ENCODE measurements at places on chromosomes 1 and 21.

DNA sequence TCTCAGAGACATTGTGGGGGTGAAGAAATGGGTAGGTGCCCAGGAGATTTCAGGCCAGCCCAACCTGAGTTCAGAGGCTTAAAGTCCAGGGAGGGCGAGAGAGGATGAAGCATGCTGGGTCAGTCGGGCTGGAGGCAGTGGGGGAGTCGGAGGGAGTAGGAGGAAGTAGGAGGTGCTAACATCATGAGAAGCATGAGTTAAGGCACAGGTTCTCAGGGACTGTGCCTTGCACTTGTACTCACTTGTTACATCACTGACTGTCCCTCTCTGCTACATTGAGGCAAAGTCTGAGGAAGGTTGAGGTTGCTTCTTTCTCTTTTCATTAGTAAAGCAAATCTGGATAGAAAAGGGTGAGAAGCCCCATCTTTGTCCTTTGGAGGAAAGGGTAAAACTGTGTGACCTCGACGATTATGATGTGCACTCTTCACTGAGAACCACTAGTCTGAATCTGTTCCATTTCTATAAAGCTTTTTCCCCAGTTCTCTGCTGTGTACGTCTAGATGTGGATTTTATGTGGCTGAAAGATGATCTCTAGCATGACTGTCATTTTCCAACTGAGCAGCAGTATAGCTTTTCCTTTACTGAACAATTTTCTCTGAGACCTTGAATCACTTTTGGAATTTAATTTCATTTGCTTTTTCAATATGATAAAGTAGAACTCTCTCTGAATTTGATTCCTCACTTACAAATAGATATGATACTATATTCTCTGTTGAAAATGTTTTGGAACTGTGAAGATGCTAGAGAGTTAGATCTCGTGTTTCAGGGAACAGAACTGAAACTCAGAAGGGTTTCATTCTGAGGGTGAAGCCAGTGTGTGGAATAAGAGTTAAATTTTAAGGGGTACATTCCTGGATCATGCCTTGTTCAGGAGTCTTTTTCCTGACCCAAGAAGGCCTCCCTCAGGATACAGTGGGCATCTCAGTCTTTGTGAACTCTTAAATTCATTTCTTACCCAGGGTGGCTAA, 94.6 kb downstream of the FGGY start:
- no peak for DNase-seq

GRCh38 chr21:25234857-25235801, 372.2 kb downstream of the MRPL39 start:
- DNase-seq = no peak

DNA sequence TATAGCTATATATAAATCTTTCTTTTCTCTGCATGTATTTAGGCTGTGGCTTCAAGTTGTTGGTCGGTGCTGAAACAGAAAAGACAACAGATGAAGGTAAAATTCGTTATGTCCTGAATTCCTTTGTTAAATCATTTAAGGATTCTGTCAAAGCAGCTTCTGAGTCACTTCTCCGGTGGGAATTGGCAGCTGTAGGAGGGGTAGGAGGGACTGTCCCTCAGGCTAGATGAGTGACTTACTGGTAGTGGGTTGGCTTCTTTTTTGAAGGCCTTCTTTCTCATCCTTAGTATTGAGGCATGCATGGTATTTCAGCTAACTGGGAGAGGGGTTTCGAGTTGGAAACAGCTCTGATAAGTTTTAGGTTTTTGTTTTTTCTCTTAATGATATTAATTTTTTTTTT, 22.1 kb upstream of the NEXN start:
- DNase-seq = no peak

GRCh38 chr1:7846656-7847055, 6.2 kb downstream of the UTS2 start:
- no peak for DNase-seq

DNA sequence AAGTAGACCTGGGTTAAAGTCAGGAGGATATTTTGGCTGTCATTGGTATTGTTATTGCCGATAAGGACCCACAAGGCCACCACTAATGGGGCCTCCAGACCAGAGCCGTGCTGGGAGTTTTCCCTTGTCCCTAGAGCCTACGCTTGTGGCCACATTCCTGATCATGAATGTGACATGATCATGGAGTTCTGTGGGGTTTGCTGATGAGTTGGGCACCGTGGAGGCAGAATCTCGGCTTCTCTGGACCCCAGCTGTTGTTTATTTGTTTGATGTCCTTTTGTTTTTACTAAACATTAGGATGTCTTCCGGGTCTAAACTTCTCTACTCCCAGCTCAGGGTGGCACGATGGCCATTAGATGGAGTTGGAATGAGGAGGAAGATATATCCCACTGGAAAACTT, 74.9 kb upstream of the TMPRSS2 start:
- no peak for DNase-seq

DNA sequence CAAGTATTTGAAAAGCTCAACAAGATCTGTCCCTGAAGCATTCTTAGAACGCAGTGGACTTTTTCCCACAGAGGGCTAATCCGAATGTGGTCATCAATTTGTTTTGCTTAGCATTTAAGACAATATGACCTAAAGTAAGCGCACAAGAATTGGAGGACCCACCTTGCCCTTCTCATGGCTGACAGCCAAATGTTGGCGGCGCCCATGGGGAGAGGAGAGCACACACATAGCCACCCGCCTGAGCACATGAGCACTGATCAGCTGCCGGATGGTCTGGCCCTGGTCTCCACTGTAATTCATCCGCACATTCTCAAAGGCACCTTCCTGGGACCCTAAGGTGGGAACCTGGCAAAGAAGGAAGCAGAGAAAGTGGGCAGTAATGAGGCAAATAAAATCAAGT, 52.4 kb downstream of the UBR4 start:
- DNase-seq = no peak

- DNase-seq = no peak
Observed at GRCh38 chr1:20074725-20075171, 4.8 kb downstream of the PLA2G5 start.

- no peak for DNase-seq
Observed at GRCh38 chr1:79325705-79326104, 319.2 kb upstream of the ADGRL4 start.

- DNase-seq = no peak
Observed at GRCh38 chr1:156711011-156711817, 5.8 kb upstream of the CRABP2 start.

DNA sequence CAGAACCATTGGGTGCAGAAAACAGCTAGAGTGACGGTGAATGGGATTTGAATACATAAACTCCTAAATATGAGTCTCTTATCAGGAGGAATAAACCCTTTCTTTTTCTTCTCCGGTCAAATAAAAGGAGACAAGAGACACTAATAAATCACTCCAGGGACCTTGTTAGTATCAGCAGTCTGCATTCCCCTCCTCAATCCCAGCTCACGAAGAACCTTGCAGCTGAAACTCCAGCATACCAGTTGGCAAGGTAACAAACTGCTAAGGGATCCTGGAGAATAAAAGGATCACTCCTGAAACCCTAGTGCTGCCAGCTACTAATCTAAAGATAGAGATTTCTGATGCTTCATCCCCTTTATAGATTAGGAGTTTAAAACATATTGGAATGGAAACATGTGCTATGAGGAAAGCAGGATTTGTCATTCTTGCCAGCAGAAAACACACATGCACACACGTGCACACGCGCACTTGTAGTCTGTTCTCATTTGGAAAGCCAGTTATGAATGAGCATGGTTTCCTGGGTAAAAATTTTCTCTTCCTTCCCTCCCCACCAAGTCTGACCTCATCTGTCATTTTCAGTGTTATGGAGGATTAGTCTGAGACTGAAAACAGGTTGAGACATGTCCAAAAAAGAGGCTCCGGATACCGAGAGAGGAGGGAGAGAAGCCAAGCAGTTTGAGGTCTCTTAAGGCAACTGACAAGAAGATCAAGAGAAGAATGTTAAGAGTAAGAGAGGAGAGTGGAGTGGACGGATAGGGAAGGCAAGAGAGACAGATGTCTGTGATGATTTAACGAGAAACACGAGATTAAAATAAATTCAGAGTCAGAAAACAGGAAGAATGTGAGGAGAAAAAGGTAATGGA, 10.9 kb downstream of the IER5 start:
- no peak for DNase-seq

DNA sequence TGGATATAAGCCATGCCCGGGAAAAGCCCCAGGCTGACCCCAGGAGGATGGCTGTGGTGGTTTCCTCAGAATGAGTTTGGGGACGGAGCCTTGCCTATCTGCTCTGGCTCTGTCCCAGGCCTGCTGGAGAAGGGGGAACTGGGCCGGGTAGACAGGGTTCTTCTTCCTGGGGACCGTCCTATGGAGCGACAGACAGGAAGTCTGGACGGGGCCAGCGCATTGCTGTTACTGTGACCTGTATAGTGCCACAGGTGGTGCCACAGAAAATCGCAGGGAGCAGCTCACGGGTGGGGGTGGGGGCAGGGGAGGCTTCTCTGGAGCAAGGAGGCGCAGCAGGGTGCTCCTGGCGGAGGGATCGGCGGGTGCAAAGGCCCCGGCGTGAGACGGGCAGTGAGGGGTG, 36.4 kb downstream of the CFAP74 start:
- no peak for DNase-seq

Data from stimulated activated CD8-positive, alpha-beta memory T cell treated with anti-CD3 and anti-CD28 coated beads, Interleukin-2, amount 100 ng/mL, for 48 hours (primary cell).